ENCODE measurements at places on chromosomes 1 and 21.

DNA sequence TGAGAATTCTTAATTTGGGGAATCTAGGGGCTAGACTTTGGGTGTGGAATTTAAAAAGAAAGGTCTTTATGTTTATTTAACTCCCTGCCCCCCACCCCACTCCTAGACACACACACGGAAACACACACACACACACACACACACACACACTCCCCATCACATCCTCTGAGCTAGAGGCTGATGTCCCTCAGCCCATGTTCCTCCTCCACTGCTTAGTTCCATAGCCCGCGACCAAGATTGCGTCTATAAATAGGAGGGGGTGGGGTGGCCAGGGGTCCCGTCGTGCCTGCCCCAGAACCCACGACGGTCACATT lies 655 bp upstream of the KIRREL1 start:
- no peak for DNase-seq

- DNase-seq, result peak; percentile 10
Measured at GRCh38 chr1:27071049-27071416, 58.4 kb upstream of the TENT5B start.

GRCh38 chr1:40058453-40059337 lies 18.2 kb downstream of the CAP1 start:
- no peak for DNase-seq

DNA sequence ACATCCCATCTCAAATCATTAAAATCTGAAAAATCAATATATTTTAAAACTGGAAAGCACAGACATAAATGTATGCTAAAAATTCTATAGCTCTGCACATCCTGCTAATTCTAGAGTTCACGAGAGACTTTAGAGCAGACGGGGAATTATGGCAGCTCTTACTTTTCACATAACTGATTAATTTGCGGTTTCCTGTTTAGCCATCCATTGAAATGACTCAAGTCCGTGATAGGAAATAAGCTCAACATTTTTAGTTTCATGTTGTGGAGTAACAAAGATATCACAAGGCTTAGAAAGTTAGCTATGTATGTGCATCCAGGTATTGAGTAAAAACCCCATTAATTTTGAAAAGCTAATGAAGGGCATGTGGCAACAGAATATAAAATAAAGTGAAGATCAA lies 123.2 kb downstream of the SMYD2 start:
- DNase-seq, result no peak

DNA sequence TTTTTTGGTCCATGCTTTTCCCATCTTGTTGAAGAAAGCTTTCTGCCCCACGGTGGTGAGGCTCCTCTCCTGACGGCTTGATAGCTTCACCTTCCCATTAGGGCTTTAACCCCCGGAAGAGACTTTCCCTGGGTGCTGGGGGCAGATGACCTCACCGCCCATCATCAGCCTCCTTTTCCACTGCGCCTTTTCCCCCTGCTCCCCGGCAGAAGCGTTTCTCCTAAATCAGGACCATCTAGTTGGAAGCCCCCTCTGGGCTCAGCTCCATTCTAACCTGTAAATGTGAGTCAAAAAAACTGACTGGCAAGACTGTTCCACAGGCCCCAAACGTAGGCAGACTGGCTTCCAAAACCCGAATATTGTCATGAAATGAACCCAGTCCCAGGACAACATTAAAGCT lies 6.7 kb downstream of the POFUT2 start:
- DNase-seq, result no peak

DNA sequence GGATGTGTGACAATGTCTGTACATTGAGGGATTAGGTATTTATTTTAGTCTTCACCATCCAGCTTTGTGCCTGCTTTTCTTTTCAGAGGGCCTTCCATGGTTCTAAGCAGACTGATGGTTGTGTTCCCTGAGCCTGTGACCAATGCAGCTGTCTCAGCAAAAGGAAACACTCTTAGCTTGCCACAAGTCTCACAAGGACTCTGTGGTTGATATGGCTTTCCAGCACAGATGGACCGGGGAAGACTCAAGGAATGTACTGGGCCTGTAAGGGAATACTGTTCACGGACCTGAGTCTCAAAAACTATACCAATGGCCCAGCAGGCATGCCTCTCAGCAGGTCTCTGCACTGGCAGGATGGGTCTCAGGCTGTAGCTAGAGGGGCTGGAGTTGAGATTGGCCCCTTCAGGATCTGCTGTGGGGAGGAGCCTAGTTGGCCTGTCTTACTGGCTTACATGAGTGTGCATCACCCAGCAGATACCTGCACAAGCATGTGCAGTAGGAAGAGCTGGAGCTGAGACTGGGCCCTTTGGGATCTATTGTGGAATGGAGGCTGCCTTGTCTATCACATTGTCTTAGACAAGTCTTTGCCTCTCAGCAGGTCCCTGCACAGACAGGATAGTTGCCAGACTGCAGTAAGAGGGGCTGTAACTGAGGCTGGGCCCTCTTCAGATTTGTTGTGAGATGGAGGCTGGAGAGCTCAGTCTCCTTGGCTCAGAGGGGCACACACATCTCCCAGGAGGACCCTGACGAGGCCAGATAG lies 52.0 kb upstream of the PDC start:
- DNase-seq, result no peak

DNA sequence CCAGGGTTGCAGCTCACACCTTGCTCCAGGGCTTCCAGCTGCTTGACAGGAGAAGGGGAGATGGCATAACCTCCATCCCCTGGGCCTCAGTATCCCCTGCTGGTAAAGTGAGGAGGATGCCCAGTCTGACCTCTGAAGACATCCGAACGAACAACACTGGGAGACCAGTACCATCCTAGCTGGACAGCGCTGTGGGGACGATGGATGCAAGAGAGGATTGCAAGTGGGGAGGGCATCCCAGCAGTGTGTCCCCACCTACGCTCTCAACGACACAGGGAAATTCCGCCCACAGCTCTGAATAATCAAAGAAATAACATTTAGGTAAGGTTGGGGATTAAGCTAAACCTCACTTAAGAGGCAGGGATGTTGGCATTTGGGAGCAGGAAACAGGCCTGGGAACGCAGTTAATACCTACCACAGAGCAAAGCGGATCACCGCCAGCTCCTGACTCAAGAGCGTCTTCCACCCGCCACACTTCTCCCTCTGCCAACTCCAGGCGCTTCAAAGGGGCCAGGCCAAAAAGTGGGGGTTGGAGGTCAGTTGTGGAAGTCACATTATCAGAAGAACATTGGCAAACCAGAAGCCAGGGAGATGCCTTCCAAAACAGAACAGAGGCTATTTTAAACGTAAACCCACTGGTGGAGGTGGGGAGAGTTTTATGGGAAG lies 47.6 kb downstream of the SSBP3 start:
- DNase-seq, result no peak

DNA sequence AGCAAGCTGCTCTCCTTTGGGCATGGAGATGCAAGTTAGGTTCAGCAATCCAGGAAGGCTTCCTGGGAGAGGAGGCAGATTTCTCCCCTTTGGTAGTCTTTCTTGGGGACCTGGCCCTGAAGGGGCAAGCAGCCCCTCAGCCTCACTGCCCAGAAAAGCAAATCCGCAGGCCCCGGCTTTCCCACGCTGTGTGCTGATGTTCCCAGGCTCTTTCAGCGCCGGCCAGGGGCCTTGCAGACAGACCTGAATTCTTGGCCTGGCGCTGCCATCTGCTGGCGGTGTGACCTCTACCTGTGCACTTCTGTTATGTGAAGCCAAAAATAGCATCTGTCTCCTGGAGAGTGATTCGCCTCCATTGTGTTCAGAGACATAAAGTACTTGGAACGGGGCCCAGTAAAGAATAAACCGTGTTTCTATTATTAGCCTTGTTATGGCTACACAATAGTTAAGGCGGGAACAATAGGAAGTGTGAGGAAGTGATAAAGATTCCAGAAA lies 64.8 kb downstream of the ALPL start:
- peak; percentile 41 for DNase-seq

GRCh38 chr1:223811634-223812101 lies 34.1 kb downstream of the TP53BP2 start:
- DNase-seq, result no peak

- no peak for DNase-seq
Measured at GRCh38 chr1:185108321-185108720, 48.4 kb downstream of the TRMT1L start.

DNA sequence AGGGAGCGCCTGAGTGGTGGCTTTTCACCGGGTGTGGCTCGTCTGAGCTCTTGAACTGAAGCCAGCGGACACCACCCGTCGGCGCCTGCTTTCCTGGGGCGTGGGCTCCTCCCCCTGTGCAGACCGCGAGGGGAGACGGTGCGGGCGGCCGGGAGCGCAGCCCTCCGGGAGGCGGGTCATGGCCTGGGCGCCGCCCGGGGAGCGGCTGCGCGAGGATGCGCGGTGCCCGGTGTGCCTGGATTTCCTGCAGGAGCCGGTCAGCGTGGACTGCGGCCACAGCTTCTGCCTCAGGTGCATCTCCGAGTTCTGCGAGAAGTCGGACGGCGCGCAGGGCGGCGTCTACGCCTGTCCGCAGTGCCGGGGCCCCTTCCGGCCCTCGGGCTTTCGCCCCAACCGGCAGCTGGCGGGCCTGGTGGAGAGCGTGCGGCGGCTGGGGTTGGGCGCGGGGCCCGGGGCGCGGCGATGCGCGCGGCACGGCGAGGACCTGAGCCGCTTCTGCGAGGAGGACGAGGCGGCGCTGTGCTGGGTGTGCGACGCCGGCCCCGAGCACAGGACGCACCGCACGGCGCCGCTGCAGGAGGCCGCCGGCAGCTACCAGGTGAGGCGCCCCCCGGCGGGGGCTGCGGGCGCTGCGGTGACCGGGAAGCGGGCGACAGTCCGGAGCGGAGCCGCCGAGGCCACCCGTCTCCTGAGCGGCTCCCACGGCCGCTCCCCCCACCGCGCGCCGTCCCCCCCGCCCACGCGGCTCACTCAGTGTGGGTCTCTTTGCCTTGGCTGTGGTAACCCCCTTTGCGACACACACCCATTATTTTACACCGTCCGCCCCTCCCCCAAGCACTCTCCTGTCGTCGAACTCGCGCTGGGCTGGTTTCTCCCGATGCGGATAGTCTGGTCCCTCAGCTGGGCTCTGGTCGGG lies at the start of gene TRIM58:
Gene TRIM58 (plus strand): TSS at position 119 of the 916 bp plus-strand sequence. CDS start 60 bp downstream, at position 179.
- no peak for DNase-seq

DNA sequence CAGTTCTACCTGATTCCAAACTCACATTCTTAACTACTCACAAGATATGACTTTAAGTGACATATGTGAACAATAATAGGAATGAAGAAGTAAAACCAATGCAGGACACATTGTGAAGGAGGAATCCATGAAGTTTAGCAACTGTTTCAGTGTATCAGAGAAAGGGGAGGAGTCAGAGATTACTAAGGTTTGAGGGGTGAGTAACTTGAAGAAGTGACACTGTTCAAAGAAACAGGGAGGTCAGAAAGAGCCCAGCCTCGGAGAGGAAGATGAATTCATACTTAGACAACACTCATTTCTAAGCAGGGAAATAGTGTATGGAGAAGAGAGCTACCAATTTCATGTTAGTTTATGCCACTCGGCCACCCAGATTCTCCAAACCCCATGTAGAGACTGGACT lies 28.2 kb upstream of the RPF1 start:
- no peak for DNase-seq

- no peak for DNase-seq
Measured at GRCh38 chr1:167126811-167127210, 32.9 kb downstream of the STYXL2 start.

GRCh38 chr1:232283864-232284263 lies 346.1 kb downstream of the SIPA1L2 start:
- DNase-seq, result no peak

- peak; percentile 70 for DNase-seq
Measured at GRCh38 chr21:41419921-41420862, 5.8 kb upstream of the MX1 start.

GRCh38 chr1:230855886-230856285 lies 12.4 kb downstream of the C1orf198 start:
- DNase-seq, result no peak

DNA sequence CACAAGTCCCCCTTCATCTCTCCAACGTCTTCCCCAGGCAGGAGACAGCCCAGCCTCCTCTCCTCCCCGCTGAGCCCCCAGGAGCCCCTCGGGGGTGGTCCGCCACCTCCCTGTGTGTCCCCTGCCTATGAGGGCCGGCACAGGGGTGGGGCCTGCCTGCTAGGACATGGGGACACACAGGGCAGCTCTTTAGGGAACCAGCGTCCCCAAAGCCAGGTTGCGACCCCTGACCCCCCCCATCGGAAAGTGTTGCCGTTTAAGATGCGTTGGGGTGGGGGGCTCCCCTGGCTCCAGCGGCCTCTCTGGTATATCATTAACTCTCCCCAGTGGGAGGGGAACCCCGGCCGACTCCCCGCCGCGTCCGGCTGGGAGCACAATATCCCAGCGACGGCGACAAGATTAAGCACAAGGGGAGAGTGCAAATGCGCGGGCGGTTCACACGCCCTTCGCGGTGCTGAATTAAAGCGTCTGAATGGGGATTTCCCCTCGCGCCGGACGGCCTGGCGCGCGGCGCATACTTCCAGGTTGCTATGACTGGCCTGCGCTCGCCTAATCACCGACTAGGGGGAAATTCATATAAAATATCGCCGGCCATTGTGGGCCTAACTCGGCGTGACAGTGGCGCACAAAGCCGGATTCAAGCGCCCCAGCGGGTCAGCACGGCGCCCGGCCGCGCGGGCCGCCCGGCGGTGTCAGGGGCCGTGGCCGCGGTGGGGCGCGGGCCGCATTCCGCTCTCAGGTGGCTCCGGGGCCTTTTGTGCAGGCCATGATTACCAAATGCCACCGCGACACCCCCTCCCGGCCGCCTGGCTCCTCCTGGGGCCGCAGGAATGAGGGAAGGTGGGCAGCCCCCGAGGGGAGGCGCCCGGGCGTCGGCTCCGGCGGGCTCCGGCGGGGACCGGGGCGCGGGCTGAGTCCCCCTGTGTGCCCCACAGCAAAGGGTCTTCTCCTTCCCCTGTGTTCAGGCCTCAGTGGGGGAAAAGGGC lies 30.9 kb downstream of the WNT3A start:
- DNase-seq, result no peak

GRCh38 chr1:206684478-206685333 lies at the start of gene MAPKAPK2:
TSS of gene MAPKAPK2 (plus strand) at chr1:206684905. CDS start at chr1:206685230, 325 bp downstream.
- DNase-seq, result no peak

DNA sequence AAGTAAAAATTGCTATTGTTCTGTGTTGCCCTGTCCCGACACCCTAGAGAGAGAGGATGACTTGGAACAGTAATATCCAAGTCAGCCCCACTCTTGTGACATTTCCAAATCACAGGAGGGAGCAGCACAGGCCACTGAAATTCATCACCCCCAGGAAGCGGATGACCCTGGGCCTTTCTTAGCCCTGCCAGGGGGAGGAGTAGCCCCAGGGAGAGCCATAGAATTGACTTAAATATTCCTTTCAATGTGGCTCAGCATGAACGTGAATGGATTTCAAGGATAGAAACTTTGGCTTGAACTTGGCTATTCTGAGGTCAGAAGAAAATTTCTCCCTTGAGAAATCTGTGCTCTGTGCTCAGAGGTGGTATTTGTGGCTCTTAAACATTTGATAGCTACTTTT lies 80.6 kb downstream of the CENPF start:
- DNase-seq, result no peak

- no peak for DNase-seq
Measured at GRCh38 chr1:93980320-93981273, 71.4 kb upstream of the GCLM start.

Measured in fibroblast of the conjunctiva (primary cell).